ENCODE measurements at places on chromosomes 7 and 10. TPM values are rescaled to one million over a fixed set of nuclear protein-coding genes. Genes with fewer than 3 reads are reported as not detected.

Gene ZPBP
- not detected for total RNA-seq

Gene PNLIP
- total RNA-seq, result not detected

Gene CFAP70
- 9.0 TPM for total RNA-seq

Gene ATOH7
- not detected for total RNA-seq

Gene DMBT1
- total RNA-seq, result not detected

Gene FAM131B
- 1.2 TPM for total RNA-seq

Gene ADGRA1
- total RNA-seq, result not detected

DNA sequence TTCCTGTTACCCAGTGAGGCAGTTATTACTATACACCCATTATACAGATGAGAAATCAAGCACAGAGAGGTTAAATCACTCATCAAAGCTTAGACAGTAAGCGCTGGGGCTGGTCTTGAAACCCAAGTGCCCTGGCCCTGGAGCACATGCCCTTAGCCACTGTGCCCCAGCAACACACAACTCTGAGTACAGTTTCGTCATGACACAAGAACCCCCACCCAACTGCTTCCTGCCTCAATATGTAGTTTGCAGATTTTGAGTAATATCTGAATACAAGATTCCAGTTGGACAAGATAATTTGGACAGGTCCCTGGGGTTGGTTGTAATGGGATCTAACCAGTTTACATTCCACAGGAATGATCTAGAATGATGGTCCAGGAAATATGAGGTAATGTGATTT, 62.8 kb downstream of the SH3PXD2A start:
- no peak for DNase-seq

DNA sequence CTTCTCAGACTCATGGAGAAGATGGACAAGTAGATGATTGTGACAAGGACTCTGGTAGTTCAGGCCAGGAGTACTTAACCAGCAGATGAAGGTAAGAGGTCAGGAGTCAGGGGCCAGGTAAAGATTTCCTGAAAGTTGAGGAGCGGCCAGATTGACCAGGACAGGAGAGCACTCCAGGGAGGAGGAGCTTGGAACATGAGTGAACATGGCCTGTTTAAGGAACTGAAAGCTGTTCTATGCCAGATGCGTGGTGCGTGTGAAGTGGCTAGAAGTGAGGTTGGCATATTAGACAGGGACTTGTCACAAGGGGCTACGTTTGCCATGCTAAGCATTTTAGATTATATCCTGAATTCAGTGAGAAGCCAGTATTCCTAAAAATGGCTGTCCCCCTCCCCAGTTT, 157.2 kb downstream of the WNT2 start:
- no peak for DNase-seq

GRCh38 chr10:116253716-116254115, 19.3 kb downstream of the GFRA1 start:
- DNase-seq, result no peak

GRCh38 chr10:9957351-9957750, 1060.3 kb upstream of the CELF2 start:
- no peak for DNase-seq

DNA sequence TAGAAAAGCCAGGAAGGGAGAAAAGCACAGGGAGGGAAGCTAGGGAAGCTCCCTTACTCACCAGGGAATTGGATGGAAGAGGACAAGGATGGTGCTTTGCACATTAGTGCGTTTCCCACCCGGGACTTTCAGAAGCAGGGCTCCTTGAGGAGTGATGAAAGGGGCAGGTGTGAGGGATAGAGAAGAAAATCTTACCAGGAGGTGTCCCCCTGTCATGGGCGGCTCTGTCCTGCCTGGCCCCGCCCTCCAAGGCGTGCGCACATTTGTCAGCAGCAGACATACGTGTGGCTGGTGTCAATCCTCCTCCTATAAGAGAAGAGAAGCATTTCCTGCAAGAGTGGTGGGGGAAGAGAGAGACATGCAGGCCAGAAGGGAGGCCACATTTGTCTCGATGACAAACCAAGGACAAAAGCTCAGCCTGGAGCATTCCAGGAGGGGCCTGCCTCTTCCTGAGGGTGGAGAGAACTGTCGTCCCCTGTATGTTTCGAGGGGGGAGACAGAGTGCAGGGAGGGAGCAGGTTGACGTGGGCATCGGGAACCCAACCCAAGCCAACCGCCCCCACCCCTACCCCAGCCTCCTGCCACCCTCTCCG, 47.4 kb upstream of the COMTD1 start:
- no peak for DNase-seq

GRCh38 chr10:100979791-100980272, 7.5 kb downstream of the MRPL43 start:
- DNase-seq, result no peak

- no peak for DNase-seq
Observed at GRCh38 chr7:87038993-87039690, 20.3 kb downstream of the ELAPOR2 start.

DNA sequence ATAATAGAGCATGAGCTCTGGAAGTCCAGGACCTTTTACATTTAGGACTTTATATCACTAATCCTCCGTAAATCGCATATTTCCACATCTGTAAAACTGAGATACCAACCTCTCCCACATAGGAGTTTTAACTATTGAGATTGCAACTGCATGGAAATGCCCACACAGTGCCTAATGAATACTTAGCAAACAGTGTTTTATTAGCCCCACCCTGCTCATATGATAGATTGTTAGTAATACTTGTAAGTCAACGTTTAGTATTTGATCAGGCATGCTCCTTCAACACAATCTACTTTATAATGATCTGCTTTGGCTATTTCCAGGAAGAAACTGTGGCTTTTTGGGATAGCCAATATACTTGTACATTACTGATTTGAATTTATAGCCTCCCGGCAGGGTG, 8.5 kb downstream of the PDZD8 start:
- DNase-seq, result no peak

- no peak for DNase-seq
Observed at GRCh38 chr10:77001206-77001605, 636.4 kb downstream of the KCNMA1 start.

DNA sequence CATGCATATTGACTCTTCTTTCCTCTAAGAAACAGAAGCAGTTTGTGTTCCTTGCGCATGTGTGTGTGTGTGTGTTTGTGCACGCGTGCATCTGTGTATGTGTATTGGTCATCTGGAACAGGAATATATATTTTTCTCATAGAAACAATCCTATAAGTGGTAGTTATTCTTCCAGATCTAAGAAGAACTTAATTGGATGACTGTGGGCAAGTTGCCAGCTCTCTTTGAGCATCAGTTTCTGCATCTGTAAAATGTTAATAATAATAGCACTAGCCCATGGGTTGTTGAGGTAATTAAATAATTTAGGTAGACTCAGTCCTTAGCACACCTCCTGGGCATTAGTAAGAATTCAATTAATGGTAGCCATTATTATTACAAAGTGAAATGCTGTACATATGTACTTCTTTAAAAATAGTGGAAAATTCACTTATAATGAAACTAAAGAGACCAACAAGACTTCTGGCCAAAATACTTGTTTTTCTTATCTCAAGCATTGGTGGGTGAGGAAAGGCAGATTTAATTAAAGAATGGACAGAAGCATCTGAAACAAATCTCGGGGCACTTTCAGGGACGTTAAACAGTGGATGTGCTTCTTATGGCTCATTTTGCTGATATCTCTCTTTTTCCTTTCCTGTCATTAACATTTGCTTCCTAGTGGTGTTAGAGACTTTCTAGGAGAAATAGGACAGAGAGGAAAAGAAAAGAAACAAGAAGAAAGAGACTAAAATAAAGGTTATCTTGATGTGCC, 124.9 kb upstream of the HABP2 start:
- DNase-seq, result no peak

- DNase-seq, result no peak
Observed at GRCh38 chr10:69829775-69830174, 28.1 kb downstream of the COL13A1 start.

DNA sequence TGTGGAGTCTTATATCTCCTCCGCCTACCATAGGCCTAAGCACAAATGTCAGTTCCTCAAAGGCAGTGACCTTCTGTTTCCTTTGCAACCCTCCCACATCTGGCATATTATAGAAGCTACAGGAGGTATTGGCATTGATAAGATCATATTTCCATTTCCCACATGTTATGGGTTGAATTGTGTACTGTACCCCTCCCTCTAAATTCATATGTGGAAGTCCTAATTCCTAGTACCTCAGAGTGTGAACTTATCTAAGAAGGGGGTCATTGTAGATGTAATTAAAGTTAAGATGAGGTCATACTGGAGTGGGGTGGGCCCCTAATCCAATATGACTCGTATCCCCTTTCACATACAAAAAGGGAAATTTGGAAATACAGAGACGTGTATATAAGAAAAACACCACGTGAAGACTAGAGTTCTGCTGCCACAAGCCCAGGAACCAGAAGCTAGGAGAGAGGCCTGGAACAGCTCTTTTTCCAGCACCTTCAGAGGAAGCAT, 6.1 kb upstream of the LAMB4 start:
- no peak for DNase-seq

Measured in naive thymus-derived CD8-positive, alpha-beta T cell (primary cell).